NK-92 treated with Interleukin-12 subunit alpha and Interleukin-12 subunit beta, amount 100 ng/mL, for 24 hours (cell line): ENCODE measurements at places on chromosomes 5 and 9.

DNA sequence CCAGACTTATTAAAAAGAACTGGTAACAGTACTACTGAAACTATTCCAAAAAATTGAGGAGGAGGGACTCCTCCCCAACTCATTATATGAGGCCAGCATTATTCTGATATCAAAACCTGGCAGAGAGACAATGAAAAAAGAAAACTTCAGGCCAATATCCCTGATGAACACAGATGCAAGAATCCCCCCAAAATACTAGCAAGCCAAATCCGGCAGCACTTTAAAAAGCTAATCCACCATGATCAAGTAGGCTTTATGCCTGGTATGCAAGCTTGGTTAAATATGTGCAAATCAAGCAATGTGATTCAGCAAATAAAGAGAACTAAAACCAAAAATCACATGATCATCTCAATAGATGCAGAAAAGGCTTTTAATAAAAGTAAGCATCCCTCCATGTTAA lies 2271.0 kb upstream of the C9orf72 start:
- DNase-seq, result no peak

GRCh38 chr9:98660541-98660940 lies 48.2 kb downstream of the GABBR2 start:
- DNase-seq, result no peak

GRCh38 chr9:111661150-111661801 lies at the start of gene GNG10:
TSS of gene GNG10 (plus strand) at chr9:111661605. CDS start at chr9:111661635, 30 bp downstream.
- peak; percentile 7 for DNase-seq

DNA sequence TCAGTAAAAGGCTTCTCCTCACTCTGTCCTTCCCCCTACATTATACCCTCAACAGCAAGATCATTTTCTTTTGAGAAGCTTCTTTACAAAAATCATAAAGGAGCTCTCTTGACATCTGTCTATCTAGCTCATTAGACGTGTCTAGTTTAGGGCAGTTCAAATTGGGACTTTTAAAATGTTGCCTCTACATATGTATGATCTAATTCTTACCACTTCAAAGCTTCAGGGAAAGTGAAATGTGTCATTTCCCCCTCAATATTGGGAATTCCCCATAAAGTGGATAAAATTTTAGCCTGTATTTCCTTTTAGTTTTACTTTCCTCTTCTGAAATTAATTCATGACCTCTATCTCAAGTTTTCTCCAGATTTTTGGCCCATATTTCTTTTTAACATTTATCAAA lies 323.7 kb downstream of the ARRDC3 start:
- DNase-seq, result no peak

- no peak for DNase-seq
These were observed 6.9 kb upstream of the EXOC3 start for GRCh38 chr5:435961-436640.

DNA sequence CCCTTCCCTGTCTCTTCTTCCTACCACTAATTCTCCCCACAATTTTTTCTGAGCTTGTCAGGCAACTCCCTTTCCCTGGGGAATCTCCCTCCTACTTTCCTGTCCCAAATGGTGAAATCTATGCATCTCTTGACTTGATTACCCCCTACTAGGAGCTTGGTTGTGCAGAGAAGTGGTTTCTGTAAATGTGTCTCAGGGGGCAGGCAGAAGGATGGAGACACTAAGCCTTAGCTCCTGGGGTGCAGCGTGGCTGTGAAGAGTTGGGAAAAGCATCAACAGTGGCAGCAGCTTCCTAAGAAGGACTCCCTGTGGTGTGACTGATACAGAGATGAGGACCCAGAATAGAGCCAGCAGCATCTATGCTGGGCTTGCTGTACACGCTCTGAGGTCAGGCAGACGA lies 62.3 kb downstream of the NRG2 start:
- no peak for DNase-seq

DNA sequence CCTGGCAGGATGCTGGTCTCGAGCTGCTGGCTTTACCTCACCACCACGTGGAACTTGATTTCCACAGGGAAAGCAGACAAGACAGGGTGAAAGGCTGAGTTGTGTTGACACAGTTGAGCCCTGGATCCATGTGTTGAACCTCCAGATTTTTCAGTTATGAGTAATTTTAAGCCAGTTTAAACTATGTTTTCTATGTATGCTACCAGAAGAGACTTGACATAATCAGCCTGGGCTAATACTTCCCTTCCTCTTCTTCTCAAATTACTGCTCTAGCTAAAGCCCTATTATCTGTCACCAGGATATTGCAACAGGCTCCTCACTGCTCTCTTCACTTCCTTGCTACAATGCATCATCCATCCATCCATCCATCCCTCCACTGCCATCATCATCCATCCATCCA lies 12.0 kb upstream of the PHYKPL start:
- DNase-seq, result no peak

GRCh38 chr5:124764992-124765611 lies 18.7 kb upstream of the ZNF608 start:
- no peak for DNase-seq
